ENCODE measurements at places on chromosomes 3 and 15. TPM values are rescaled to one million over a fixed set of nuclear protein-coding genes. Genes with fewer than 3 reads are reported as not detected.

The LMOD3 gene
- total RNA-seq: not detected

The KCNMB3 gene
- 2.1 TPM for total RNA-seq

The RETNLB gene
- total RNA-seq: not detected

The TMEM207 gene
- not detected for total RNA-seq

The COL6A5 gene
- not detected for total RNA-seq

The ATP8B4 gene
- 2.0 TPM for total RNA-seq

The GCSAM gene
- total RNA-seq: not detected

The RPL22L1 gene
- 28.7 TPM for total RNA-seq

The VGLL3 gene
- total RNA-seq: not detected

DNA sequence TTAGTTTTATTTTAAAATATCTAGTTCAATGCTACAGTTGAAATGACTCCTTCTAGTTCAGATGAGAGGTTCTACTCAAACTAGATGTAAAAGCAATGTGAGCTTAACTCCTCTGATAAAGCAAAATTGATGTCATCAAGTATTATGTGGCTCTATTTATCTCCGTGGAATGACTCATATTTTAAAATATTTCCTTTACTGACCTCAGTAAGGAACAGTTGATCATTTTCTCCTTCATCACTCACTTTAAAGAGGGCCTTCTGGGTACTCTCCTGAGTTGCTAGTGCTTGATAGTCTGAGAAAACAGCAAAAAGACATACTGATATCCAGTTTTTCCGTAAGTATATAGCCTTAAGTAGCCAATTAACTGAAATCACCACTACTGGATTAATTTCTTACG lies 1099.3 kb downstream of the ROBO2 start:
- DNase-seq: peak; percentile 55

- no peak for DNase-seq
Observed at GRCh38 chr3:180467177-180467576, 134.8 kb upstream of the TTC14 start.

- no peak for DNase-seq
Observed at GRCh38 chr3:131914090-131914691, 120.6 kb downstream of the CPNE4 start.

DNA sequence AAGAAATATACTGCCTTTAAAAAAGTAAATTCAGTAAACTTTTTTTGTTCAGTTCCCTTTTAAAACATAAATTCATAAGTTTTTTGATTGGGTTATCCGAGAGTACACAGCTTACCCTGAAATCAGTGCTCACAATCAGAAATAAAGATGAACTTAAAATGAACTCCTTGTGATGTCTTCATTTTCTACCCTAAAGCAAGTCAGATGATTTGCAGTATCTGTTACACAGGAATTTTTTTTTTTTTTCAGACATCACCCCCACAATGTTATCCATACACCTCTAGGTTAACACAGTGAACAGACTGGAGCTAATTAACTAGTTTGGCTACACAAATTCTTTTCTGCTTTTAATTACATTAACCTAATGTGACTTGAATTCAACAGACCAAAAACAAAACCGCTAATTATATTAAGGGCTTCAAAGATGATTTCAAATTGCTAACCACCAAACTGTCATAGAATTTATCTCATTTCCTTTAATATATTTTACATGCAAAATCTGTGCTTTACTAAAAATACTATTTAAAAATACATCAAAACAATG lies 1042.0 kb downstream of the ROBO1 start:
- no peak for DNase-seq

GRCh38 chr3:8768364-8769087 lies 887 bp downstream of the OXTR start:
- no peak for DNase-seq

DNA sequence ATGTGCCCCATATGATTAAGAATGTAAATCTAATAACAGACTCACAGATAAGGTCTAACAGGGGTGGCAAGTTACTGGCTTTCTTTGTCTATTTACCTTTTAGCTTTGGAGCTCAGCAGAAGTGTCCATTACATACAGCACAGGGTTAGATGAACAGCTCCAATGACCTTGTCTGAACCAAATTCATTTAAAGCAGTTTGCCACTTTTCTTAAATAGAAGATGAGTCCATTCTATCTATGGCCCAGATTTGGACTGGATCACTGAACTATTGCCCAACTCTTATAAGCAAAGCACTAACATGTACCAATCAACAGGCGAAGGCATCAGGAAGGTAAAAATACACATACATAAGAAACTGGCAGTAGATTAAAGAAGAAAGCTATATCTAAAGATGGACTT lies 214.4 kb downstream of the TIGIT start:
- DNase-seq: no peak

DNA sequence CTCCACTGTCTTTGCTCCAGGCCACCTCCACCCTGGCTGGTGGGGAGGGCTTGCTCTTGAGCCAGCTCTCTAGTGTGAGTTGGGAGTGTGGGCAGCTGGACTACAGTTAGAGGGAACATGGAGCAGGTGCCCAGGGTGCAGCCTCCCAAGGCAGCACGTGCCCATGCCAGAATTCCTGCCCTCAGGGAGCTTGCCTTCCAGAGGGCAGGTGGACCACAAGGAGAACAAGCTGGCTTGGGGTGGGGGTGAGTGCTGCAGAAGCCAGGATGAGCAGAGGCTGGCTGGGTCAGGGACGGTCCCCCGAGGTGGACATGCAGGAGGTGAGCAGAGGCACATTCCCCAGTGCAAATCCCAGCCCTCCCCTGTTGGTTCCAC lies 89.5 kb downstream of the VGLL4 start:
- DNase-seq: no peak

GRCh38 chr3:111473550-111473949 lies 68.4 kb upstream of the CD96 start:
- no peak for DNase-seq

GRCh38 chr3:17195856-17196604 lies 311.3 kb downstream of the PLCL2 start:
- no peak for DNase-seq

GRCh38 chr3:150147776-150148175 lies 177.1 kb upstream of the PFN2 start:
- DNase-seq: no peak

- no peak for DNase-seq
Observed at GRCh38 chr3:189954733-189955665, 165.7 kb downstream of the P3H2 start.

DNA sequence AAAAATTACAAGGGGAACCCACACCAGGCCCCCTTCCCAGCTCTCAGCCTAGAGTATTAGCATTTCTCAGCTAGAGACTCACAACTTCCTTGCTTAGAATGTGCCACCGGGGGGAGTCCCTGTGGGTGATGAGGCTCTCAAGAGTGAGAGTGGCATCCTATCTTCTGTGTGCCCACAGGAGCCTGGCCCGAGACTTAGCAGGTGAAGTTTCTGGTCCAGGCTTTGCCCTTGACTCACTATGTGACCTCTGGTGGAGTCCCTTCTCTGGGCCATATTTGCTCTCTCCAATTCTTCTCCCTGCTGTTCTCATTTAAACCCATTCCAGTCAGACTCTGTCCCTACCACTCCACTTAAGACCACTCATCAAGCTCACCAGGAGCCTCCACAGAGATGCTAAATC lies 18.1 kb downstream of the CLK3 start:
- DNase-seq: no peak

DNA sequence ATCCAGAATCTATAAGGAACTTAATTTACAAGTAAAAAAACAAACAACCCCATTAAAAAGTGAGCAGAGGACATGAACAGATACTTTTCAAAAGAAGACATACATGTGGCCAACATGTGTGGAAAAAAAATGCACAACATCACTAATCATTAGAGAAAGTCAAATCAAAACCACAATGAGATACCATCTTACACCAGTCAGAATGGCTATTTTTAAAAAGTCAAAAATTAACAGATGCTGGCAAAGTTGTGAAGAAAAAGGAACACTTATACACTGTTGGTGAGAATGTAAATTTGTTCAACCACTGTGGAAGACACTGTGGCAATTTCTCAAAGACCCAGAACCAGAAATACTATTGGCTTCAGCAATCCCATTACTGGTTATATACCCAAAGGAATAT lies 830.0 kb upstream of the ALCAM start:
- no peak for DNase-seq

DNA sequence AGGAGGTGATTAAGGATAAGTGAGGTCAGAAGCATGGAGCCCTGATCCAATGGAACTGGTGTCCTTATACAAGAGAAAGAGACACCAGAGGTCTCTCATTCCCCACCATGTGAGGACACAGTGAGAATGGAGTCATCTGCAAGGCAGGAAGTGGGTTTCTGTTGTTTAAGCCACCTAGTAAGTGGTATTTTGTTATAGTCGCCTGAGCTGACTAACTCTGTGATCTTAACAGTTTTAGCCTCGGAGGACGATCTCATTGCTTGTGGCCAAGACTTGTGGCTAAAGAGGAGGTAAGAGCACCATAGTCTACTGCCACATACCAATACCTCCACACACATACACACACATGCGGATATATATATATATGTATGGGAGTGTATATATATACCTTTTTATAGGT lies 73.8 kb downstream of the MCTP2 start:
- no peak for DNase-seq

DNA sequence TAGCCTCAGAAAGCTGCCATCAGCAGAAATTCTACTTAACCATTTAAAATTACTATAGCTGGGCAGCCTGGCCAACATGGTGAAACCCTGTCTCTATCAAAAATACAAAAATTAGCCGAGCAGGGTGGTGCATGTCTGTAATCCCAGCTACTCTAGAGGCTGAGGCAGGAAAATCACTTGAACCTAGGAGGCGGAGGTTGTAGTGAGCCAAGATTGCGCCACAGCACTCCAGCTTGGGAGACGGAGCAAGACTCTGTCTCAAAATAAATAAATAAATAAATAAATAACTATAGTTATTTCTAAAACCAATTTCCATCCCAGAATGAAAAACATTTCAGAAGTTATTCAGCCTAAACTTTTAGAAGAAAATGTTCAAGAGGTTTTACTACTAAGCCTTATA lies 25.1 kb downstream of the LRRFIP2 start:
- no peak for DNase-seq

- no peak for DNase-seq
Observed at GRCh38 chr3:43102773-43103480, 3.0 kb downstream of the POMGNT2 start.

DNA sequence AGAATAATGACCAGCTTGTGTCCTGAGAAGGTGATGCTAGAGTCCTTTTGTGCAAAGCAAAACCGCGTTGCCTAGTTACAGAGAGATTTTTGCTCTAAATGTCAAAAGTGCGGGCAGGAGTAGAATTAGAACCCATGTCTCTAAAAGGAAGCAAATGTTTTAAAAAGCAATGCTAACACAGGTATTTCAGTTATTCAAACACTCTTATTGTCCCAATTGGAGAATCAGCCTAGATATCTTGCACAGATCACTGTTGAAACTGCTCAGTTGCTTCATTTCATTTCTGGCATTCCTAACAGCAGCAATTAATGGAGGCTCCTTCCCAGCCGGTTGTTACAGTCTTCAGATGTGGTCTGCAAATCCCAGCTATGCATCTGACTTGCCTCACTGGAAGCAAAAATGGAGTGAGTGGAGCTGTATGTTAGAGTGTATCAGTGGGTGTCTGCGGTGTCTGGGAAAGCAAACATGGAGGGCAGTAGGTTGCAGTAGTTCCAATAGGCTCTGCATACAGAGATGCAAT lies 55.6 kb upstream of the SEMA6D start:
- no peak for DNase-seq

DNA sequence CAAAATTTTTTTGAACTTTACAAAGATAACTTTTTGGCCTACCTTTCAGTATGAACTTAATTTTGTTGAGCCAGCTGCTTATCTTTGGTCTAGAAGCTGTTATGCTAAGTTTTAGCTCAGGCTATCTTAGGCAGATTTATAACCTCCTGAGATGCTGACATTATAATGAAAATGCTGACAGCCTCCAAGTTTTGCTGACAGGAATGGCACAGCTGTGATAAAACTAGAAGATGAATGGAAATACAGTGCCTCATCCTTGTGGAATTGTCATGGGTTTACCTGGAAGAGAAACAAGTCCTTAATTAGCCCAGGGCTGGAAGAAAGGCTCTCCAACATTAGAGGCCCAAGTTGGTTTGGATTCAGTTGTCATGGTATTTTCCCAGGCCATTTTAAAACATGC lies 123.3 kb downstream of the OXSM start:
- DNase-seq: no peak

DNA sequence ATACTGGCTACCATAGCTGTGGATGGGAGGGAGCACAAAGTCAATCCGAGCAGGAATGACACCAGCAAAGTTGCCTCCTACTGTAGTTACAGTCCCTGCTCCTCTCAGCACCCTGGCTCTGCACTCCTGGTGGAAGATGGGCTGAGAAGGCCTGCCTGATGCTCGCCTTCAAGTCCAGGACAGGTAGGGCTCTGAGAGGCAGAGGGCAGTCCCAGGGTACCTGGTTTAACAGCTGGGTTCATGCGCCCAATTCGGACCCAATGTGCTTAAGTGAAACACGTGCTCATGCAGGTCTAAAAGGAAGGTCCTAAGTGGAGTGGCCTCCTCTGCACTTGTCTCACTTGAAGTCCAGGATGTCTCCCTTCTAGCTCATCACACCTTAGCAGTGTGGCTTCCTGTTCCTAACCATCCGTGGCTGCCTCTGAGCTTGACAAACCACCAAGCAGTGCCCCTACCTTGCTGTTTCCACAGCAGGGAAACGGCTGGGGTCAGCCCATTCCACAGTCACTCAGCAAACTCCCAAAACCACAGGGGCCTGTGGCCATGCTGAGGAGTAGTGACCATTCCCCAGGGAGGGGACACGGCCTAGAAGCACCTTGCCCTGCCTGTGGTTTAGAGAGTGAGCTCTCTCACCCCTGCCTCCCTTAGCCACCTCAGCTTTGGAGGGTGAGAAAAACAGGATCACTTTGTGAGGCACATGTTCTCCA lies 3.9 kb upstream of the MUSTN1 start:
- DNase-seq: no peak

DNA sequence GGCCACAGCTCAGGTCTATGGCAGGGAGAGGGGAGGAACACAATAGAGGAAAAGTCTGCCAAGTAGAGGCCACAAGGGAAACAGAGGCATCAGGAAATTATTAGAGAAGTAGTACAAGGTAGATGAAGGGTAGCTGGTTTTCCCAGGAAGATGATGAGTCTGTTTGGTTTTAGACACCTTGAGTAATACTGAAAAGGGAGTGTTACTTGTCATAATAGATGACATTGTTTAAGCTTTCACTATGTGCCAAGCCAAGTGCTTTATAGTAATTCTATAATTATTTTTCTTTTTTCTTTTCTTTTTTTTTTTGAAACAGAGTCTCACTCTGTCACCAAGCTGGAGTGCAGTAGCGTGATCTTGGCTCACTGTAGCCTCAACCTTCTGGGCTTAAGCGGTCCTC lies 13.7 kb downstream of the PXK start:
- DNase-seq: no peak

DNA sequence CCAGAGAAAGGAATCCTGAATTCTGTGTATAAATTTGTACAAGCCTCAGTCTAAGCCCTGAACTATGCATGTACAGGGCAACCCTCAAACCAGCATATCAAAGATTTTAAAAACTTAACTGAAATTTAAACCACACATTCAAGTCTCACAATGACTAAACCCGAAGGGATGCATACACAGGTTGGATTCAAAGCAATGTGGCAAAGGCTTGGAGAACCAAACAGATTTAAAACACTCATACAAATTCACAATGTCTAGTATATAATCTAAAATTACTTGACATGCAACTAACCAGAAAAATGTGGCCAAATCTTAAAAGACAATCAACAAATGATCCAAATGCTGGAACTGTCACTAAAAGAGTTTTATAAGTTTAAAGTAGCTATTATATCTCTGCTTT lies 36.4 kb downstream of the CEP152 start:
- DNase-seq: no peak
